Stomach (tissue), 19 donors: ENCODE measurements at places on chromosomes 7 and 10. TPM values are rescaled to one million over a fixed set of nuclear protein-coding genes. Genes with fewer than 3 reads are reported as not detected.

Gene MAD1L1
- total RNA-seq: 50.0 TPM

Gene ABCA13
- total RNA-seq: not detected

Gene HDAC9
- total RNA-seq: 16.1 TPM

Gene FAM171A1
- 98.7 TPM for total RNA-seq

Gene ZNF655
- 101 TPM for total RNA-seq

Gene C10orf53
- not detected for total RNA-seq

Gene TYW1
- 7.1 TPM for total RNA-seq

Gene TMEM270
- not detected for total RNA-seq

Gene ZPBP
- total RNA-seq: not detected

Gene TYW1B
- 5.7 TPM for total RNA-seq

Gene WAC
- total RNA-seq: 182 TPM

Gene CYP2C19
- 43.2 TPM for total RNA-seq

- no peak overlapping the region for H3K4me3 ChIP-seq
- peaks cover 5% of the 10 kb centered on the region for H3K27me3 ChIP-seq
- no peak overlapping the region for H3K27ac ChIP-seq
- peaks cover 6% of the 10 kb centered on the region for H3K4me1 ChIP-seq
Observed at GRCh38 chr7:5584821-5585220, 161.2 kb upstream of the TNRC18 start.

GRCh38 chr10:35327790-35328403 lies 8.4 kb upstream of the CCNY start:
- no peak overlapping the region for H3K4me3 ChIP-seq
- H3K27me3 ChIP-seq: no peaks in the 10 kb centered on the region
- peaks cover 55% of the 10 kb centered on the region for H3K4me1 ChIP-seq
- peaks cover 2% of the 10 kb centered on the region for H3K36me3 ChIP-seq

- no peak overlapping the region for H3K4me3 ChIP-seq
- H3K27ac ChIP-seq: peak overlapping the region; percentile 30
- peak; percentile 77 for DNase-seq
- no peaks in the 10 kb centered on the region for H3K36me3 ChIP-seq
- no peaks in the 10 kb centered on the region for H3K27me3 ChIP-seq
Observed at GRCh38 chr7:32163141-32163806, 93.1 kb upstream of the PDE1C start.

DNA sequence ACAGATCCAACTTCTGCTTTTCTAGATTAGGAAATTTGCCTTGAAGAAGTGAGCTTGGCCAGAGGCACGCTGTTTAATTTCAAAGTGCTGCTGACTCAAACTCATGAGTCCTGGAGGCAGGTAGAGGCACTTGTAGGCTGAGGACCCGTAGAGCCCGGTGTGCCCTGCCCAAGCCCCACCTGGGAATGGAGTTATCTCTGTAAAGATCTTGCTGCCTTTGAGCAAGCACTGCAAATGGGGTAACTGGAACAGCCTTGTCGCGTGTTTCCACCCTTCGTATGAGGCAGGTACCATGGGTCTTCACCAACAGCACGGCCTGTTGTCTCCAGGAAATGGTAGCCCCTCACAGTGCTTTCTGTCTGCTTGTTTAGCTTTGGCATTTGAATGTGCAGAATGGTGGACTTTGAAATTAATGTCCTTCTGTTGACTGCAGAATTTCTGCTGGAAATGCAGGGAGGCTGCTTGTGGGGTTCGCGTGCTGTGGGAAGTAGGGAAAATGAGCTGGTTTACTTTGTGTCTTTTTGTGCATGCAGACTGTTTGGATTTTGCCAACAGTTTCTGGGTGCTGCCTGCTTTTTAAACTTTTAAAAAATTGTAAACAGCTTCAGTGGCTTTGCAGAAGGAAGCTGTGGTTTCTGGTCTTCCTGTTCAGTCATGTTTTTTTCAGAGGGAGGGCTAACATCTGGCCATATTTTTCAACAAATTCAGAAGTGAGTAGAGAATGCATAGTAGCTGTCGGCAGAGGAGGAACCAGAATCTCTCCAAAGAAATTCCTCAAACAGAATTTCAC lies 27.2 kb downstream of the CCM2 start:
- H3K36me3 ChIP-seq: no peaks in the 10 kb centered on the region
- H3K27me3 ChIP-seq: no peaks in the 10 kb centered on the region
- H3K4me3 ChIP-seq: peak overlapping the region; percentile 36
- H3K27ac ChIP-seq: peak overlapping the region; percentile 52

DNA sequence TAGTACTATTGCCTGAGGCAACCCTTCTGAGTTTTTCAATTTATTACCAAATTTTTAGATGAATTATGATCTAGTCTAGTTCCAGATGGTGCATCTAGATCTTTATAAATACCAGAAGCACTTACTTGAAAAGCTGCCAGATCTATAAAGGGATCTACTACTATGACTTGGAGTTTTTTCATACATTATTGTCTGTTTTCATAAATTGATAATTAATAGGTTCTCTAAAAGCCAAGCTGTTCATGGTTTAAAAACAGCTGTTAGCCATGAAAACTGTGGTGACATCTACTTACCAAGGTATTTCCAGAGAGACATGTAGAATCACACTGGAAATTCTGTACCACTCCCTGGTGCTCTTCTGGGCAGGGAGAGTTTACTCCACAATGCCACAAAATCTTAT lies 786.5 kb upstream of the C7orf33 start:
- no peak overlapping the region for H3K27ac ChIP-seq
- no peak overlapping the region for H3K4me3 ChIP-seq
- H3K36me3 ChIP-seq: no peaks in the 10 kb centered on the region
- DNase-seq: no peak
- no peaks in the 10 kb centered on the region for H3K27me3 ChIP-seq

DNA sequence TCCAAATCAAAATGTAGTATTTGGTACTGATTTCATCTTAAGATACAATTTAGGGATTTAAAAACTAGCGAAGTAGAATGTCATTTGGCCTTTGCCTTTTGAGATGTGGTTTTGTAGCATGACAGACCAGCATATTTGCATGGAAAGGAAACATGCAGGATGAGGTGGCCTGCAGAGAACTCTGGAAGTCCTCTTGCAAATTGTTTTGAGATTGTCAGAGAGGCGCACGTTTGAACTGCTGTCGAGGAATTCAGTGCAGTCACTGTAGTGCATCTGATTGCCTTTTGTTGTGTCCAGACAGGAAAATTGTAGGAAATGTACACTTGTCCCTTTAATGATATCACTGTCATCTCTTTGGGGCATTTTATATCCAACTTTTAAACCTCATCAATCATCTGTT lies 136.7 kb downstream of the CELF2 start:
- no peaks in the 10 kb centered on the region for H3K27me3 ChIP-seq
- no peaks in the 10 kb centered on the region for H3K36me3 ChIP-seq
- H3K4me1 ChIP-seq: no peaks in the 10 kb centered on the region
- no peak for DNase-seq

DNA sequence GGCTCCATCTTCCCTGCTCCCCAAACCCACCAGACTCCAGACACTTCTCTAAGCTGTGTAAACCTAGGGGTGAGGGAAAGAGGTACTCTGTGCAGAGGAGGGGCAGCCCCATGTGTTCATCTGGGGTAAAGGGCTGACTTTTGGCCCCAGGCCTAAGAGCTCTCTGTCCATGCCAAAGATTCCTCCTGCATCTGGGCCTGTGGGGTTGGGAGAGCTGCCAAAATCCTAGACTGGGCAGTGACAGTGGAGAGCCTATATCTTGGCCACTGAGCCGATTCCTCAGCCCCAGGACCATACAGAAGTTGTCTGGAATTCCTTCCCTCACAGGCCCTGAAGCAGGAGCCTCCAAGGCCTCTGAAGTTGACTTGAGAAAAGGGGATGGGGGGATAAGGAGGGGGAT lies 25.3 kb upstream of the LEP start:
- no peak overlapping the region for H3K4me3 ChIP-seq
- DNase-seq: peak; percentile 28
- H3K27me3 ChIP-seq: peaks cover 24% of the 10 kb centered on the region
- H3K36me3 ChIP-seq: no peaks in the 10 kb centered on the region
- H3K4me1 ChIP-seq: no peaks in the 10 kb centered on the region

- no peak overlapping the region for H3K27ac ChIP-seq
- H3K4me1 ChIP-seq: no peaks in the 10 kb centered on the region
- no peak overlapping the region for H3K4me3 ChIP-seq
Observed at GRCh38 chr7:88357294-88357693, 50.6 kb upstream of the STEAP4 start.

DNA sequence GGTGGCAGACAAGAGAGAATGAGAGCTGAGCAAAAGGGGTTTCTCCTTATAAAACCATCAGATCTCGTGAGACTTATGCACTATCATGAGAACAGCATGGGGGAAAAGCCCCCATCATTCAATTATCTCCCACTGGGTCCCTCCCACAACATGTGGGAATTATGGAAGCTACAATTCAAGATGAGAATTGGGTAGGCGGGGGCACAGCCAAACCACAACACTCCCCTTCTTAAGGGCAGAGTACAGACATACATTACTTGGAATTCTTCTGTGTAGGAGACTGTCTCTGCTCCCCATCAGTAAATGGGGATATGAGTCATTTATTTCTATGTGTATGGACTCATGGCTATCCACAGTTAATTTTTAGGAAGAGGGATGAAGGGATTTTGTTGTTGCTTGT lies 31.2 kb downstream of the FAM171A1 start:
- H3K4me1 ChIP-seq: peaks cover 15% of the 10 kb centered on the region
- H3K36me3 ChIP-seq: no peaks in the 10 kb centered on the region
- DNase-seq: no peak
- H3K27me3 ChIP-seq: no peaks in the 10 kb centered on the region
- H3K27ac ChIP-seq: no peak overlapping the region
- no peak overlapping the region for H3K4me3 ChIP-seq

GRCh38 chr7:76054123-76055120 lies 6.5 kb downstream of the MDH2 start:
- H3K27me3 ChIP-seq: no peaks in the 10 kb centered on the region
- peaks cover 15% of the 10 kb centered on the region for H3K4me1 ChIP-seq
- peaks cover 74% of the 10 kb centered on the region for H3K36me3 ChIP-seq
- peak; percentile 51 for DNase-seq

- no peaks in the 10 kb centered on the region for H3K4me1 ChIP-seq
- no peak overlapping the region for H3K4me3 ChIP-seq
- no peak for DNase-seq
Observed at GRCh38 chr7:24384362-24385030, 100.5 kb downstream of the NPY start.

DNA sequence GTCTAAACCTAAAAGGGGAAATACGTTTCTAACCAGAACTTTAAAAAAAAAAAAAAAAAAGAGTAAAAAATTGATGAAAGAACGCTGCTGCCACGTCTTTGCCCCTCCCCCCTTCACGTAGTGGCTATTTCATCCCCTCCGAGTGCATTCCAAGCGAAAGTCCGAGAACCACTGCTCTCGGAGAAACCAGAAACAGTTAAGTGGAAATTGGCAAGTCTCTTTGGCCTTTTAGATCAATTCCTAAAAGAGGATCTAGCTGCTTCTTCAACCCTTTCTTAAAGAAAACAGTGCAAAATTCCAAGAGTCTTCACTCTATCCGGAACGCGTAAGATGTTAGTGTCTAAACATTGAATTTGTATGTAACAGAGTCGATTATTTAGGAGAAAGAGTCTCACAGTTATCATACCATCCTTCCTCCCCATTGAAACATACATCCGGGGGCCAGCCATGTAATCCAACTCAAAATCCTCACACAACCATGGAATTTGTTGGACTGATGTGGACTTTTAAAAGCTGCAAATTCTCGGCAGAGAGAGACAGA lies 1.1 kb downstream of the P4HA1 start:
- H3K4me1 ChIP-seq: peaks cover 7% of the 10 kb centered on the region
- H3K27ac ChIP-seq: peak overlapping the region; percentile 97
- H3K27me3 ChIP-seq: no peaks in the 10 kb centered on the region
- H3K4me3 ChIP-seq: peak overlapping the region; percentile 91
- DNase-seq: peak; percentile 92

- H3K4me3 ChIP-seq: peak overlapping the region; percentile 95
- H3K4me1 ChIP-seq: peaks cover 6% of the 10 kb centered on the region
- H3K27ac ChIP-seq: peak overlapping the region; percentile 77
- H3K36me3 ChIP-seq: no peaks in the 10 kb centered on the region
- no peaks in the 10 kb centered on the region for H3K27me3 ChIP-seq
Observed at GRCh38 chr10:70381471-70382421, 679 bp downstream of the LRRC20 start.

- H3K27me3 ChIP-seq: no peaks in the 10 kb centered on the region
- no peaks in the 10 kb centered on the region for H3K4me1 ChIP-seq
- no peak for DNase-seq
- H3K4me3 ChIP-seq: no peak overlapping the region
- peaks cover 100% of the 10 kb centered on the region for H3K36me3 ChIP-seq
- no peak overlapping the region for H3K27ac ChIP-seq
Observed at GRCh38 chr7:2220030-2220429, 12.7 kb downstream of the MAD1L1 start.

DNA sequence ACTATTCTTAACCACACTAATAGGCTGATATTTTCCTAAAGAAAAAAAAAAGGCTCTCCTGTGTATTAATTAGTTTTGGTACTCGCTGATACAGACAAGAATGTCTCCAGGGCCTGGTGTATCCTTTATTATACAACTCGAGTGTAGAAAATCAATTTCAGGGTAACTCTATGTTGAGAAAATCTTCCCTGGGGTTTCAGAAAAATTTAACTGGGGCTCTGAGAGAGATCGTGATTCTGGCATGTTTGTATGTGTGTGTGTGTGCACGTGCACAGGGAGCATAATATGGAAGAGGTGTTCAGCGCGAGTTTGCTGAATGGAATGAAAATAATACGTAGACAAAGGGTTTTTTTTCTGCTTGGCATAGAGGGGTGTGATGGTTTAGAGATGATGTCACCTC lies 496.8 kb downstream of the GPAM start:
- DNase-seq: no peak
- H3K4me3 ChIP-seq: no peak overlapping the region
- no peaks in the 10 kb centered on the region for H3K36me3 ChIP-seq
- no peak overlapping the region for H3K27ac ChIP-seq

DNA sequence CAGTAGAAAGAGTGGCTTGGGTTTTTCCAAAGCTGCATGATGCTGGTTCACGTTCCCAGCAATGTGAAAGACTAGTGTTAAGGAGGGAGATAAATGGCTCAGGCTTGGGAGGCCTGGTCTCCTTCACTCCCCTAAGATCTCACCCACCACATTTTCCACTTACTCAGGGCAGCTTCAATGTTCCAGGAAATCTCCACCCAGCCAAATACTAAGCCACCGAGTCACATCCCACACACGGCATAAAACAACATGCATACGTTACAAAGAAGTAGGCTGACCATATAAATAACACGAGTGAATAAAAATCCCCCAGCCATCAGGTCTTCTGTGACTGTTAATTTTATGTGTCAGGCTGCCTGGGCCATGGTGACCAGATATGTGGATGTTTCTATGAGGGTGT lies 303.5 kb downstream of the SFMBT2 start:
- DNase-seq: no peak
- no peak overlapping the region for H3K27ac ChIP-seq
- H3K36me3 ChIP-seq: no peaks in the 10 kb centered on the region

DNA sequence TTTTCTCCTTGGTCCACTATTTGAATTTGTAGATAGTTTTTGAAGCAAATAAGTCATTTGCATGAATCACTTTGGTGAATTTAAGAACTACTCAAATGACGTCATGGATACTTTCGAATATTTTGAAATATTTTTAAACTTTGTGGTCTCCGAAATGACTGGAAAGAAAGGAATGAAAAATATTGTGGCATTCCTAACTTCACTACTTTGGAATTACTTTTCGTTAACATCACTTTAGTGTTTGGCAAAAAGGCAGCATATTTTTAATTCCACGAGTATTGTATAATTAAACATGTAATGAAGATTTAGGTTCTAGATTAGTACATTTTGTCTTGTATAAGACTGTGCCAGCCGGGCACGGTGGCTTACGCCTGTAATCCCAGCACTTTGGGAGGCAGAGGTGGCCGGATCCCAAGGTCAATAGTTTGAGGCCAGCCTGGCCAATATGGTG lies 35.3 kb upstream of the ZRANB1 start:
- no peaks in the 10 kb centered on the region for H3K27me3 ChIP-seq
- no peaks in the 10 kb centered on the region for H3K36me3 ChIP-seq
- H3K27ac ChIP-seq: no peak overlapping the region
- no peak overlapping the region for H3K4me3 ChIP-seq
- DNase-seq: no peak
- peaks cover 6% of the 10 kb centered on the region for H3K4me1 ChIP-seq

- H3K4me1 ChIP-seq: no peaks in the 10 kb centered on the region
- H3K36me3 ChIP-seq: no peaks in the 10 kb centered on the region
- H3K4me3 ChIP-seq: peak overlapping the region; percentile 36
Observed at GRCh38 chr7:43249823-43250145, 137.3 kb downstream of the HECW1 start.
